ENCODE measurements at places on chromosomes 12 and 14.

DNA sequence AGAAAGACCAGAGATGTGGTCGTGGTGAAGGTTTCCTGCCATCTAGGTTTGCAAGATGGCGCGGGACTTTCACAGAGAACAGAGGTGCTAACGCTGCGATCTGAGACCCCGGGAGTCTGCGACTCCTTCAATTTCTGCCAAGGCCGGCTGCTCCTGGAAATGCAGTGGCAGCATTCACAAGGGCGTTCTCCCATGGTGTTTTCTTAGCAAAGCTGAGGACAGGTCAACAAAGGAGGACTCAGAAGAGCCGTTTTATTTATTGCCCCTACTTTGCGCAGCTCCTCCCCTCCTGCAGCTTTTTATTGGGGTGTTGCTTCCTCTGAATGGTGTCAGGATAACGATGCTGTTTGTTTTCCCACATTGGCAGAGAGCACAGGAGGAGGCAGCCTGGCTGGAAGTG, 86.3 kb downstream of the TMEM132C start:
- no peak for DNase-seq

DNA sequence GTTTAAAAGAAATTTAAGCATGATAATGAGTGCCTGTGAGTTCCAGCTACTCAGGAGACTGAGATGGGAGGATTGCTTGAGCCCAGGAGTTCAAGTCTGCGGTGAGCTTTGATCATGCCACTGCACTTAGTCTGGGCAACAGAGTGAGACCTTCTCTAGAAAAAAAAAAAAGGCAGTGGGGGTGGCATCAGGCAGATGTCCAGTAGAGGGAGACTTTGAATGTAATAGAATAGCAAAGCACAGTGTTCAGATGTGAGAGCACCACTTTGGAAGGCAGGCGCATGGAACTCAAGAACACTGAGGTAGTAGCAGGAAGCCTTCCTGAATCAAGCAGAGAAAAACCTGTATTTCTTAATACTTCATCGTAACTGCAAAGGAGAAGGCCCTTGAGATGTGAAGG, 394.5 kb upstream of the GARIN6 start:
- DNase-seq: no peak

GRCh38 chr14:60951776-60952435, 29.0 kb downstream of the TRMT5 start:
- DNase-seq: peak; percentile 46

DNA sequence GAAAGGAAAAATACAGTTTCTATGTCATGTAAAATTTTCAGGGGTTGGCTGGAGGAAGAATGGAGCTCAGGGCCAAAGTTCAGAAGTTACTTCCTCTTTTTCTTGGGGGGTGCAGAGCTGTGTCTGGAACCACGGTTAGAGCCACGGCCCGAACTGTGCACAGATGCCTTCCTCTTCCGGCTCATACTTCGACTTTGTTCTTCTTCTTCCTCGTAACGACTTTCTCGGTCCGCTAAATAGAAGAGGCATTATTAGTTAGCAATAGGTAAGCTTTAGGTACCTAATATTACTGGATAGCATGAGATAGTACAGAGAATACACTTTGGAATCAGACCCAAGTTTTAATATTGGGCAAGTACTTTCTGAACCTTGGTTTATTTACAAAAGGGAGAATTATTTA, 31.2 kb downstream of the SUPT16H start:
- DNase-seq: no peak

DNA sequence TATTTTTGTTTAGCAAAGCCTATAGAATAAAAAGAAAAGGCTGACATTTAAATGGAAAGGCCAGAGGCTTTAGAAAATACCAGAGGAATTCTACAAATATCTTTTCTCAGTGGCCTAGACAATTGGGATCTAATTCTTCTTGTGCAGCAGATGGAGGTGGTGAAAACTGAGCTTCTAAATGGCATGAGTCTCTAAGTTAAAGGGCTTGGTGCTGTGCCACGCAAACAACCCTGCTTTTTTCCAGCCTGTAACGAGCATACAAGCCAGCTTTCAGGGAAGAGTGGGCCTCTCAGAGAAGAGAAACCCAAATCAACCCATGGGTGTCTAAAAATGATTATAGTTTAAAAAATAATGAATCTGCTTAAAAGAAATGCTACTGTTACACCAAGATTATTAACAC, 237.9 kb upstream of the NAV3 start:
- DNase-seq: no peak

GRCh38 chr14:61996753-61997152, 234.5 kb downstream of the SNAPC1 start:
- DNase-seq: no peak

DNA sequence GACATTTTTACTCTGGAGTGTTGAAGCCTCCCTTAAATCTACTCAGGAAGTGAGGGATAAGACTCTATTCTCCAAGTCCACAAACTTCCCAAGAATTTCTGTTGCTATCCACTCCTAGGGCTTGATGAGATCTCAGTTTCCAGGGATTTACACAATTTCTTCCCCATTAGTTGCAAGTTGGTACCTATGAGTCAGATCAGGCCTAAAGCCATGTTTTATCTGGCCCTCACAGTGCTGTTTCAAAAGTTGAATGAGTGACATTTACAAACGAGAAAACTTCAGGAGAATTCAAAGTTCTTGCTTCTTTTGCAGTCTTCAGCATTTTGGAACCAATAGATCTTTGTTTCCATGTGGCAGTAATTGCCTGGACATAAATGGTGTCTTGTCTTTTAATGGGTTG, 156.4 kb upstream of the SYT10 start:
- DNase-seq: no peak

GRCh38 chr14:85300107-85300506, 229.8 kb upstream of the FLRT2 start:
- DNase-seq: no peak

- DNase-seq: no peak
These were observed 81.3 kb upstream of the DUSP6 start for GRCh38 chr12:89433634-89434033.

DNA sequence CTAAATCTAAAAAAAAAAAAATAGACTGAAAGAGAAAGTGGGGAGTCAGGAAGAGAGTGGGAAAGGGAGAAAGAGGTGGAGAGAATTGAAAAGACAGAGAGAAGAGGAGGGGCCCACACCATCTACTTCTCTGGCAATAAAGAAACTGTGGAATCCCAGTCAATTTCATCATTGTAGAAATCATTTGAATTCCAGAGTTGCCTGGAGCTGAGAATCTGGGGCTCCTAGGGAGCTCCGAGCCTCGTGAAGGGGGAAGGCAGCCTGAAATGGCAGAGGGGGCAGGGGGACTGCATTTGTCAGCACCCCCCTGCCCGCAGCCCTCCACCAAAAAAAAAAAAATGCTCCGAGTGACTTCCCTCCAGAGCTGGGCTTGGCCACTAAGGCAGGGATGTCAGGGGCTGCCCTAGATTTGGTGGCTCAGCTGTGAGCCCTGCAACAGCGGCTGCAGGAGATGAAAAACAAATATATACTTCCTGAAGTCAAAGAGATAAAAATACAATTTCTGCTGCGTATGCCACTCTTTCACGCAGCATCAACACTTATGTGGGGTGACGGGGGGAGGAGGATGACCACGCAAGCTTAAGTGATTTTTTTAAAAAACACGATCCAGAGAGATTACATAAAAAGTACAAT, 80.5 kb downstream of the BCL11B start:
- no peak for DNase-seq

- no peak for DNase-seq
These were observed 511.7 kb downstream of the TMTC2 start for GRCh38 chr12:83198291-83199015.

GRCh38 chr14:100526632-100527031, 60.6 kb downstream of the BEGAIN start:
- no peak for DNase-seq

DNA sequence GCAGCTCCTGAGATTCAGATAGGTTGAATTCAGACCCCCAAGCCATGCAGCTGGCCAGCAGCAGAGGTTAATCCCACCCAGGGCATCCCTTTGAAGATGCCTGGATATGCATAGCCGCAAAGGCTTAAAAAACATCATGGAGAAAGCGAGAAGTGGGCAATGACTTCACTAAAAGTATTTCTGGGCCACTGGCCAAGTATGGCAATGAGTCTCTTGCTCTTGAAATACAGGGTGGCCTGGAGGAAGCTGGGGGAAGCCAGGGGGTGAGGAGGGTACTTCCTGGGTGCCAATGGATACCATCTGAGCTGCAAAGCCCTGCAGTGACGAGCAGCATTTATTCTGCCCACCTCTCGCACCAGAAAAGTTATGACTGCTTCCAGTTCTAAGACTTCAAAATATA, 539.3 kb upstream of the TBX3 start:
- DNase-seq: peak; percentile 1

DNA sequence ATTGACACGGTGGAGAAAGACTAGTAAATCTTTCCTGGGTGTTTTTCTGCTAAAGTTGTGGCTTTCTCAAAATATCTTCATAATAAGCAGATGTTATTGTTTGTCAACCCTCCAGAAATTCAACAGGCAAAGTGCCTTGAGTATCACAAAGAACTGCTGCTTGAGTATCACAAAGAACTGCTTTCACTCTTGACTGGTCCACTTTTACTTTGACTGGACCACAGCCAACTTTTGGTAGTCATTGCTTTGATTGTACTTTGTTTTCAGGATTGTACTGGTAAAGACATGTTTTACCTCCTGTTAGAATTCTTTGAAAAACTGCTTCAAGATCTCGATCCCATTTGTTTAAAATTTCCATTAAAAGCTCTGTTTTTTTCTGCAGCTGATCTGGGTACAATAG, 62.6 kb downstream of the PDZRN4 start:
- no peak for DNase-seq

DNA sequence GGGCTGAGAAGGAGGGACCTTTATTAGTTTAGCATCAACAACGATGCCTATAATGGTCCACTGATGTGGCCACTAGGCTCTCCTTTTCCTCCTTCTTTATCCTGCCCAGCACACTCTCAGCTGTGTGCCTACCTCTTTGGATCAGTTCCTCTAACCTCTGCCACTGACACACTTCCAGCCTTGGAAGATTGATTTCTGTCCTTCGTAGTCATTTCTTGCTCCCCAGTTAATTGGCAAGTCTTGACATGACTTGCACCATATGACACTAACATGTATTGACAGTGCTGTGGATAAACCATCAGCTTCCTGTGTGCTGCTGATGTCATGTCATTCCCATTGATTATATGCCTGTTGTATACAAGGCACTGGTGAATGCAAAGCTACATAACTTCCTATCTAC, 90.2 kb upstream of the PLEKHG7 start:
- DNase-seq: no peak

DNA sequence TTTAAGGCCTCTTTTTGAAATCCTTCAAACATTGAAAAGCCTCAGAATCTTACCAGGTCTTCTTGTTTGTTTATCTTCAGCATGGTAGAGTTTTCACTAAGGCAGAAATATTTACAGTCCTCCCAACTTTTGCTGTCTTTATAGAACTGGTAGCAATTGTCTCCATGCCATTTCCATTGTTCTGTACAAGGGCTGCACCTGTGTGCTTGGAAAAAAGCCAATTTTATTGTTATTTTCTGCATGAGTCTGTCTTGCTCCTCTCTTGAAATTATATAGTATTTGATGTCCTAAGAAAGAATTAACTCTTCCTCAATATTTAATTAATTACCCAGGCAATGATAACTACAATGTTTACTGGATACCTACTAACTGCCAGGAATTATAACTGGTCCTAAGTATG, 23.3 kb downstream of the CLEC1A start:
- no peak for DNase-seq

DNA sequence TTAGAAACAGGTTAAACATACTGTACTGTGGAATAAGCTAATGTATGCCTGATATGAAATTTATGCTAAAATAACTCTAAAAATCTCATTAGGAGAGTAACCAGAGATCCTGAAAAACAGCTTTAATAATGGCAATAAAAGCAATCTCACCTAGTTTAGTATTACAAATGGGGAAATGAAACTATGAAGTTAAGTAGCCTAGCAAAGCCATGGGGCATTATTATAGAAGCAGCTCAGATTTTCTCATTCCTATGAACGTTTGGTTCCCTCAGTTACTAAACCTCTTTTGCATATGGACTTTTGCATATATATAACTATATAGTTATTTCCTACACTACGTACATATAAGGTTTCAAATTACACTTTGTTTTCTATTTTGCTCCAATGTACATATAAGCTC, 25.0 kb upstream of the APPL2 start:
- no peak for DNase-seq

- no peak for DNase-seq
These were observed 112.6 kb downstream of the RIMBP2 start for GRCh38 chr12:130603396-130603965.

GRCh38 chr14:51616724-51617409, 34.8 kb upstream of the FRMD6 start:
- DNase-seq: no peak

DNA sequence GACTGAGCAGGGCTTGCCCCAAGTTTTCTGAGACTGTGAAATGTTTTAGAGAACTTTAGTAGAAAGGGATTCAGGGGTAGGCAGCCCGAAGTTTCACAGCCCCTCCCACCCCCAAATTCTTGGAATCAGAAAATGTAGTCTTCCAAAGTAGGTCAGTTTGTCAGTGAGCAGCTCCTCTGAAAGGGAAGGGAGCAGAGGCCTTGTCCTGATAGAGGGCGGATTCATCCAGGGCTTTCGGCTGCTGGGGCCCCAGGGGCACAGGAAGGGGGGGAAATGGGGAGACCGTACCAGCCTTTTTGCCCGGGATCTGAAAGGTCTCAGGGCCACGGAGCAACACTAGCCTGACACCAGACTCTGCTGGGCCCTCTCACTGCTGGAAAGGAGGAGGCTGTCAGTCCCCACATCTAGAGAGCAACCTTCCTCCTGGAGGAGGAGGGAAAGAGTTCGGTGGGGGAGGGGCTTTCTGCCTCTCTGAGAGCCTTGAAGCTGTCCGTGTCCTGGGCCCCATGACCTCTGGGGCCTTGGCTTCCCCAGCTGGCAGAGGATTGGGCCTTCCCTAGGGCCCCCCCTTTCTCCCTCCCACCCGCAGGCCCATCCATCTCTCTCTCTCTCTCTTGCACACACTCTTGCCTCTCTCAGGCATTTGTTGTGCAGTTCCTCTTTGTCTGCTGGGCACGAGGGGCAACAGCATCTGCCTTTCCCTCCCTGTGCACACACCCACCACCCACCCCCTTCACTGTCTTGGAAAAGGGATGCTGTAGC, at the start of gene IKZF4:
Gene IKZF4 (plus strand): TSS at position 621 of the 762 bp plus-strand sequence. CDS start 451 bp downstream, outside the sequence.
- DNase-seq: no peak

GRCh38 chr12:91766454-91766853, 379.2 kb downstream of the BTG1 start:
- no peak for DNase-seq

GRCh38 chr14:32847867-32848266, 90.8 kb upstream of the NPAS3 start:
- no peak for DNase-seq

DNA sequence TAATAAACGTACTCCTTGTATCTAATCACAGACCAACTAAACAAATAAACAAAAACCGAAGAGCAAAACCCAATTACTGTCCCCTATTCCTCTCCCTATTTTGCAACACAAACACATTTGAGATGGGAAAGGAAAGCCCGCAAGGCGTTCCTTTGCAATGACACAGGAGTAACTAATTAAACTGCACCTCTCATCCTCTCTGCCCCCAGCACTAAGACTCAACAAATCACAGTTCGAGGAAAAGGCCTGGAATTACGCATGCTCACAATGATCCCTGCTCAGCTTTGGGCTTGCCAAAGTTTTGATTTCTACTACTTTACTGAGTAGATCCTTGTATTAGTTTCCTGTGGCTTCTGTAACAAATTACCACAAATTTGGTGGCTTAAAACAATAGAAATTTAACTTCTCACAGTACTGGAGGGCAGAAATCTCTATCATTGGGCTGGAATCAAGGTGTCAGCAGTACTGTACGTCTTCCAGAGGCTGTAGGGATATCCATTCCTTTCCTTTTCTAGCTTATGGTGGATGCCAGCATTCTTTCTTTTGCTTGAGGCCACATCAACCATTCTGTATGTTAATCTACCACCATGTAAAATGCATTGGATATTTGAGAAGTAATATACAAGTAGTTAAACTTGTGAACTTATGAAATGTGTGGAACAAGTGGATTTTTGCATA, 123.0 kb downstream of the NAV3 start:
- DNase-seq: no peak
